ENCODE measurements at places on chromosomes 1 and 21.

- DNase-seq, result no peak
Measured at GRCh38 chr1:203346060-203346768, 4.7 kb downstream of the FMOD start.

GRCh38 chr1:170864876-170865538 is 70.3 kb upstream of the MROH9 start:
- DNase-seq, result no peak

GRCh38 chr1:194347200-194347599 is 1160.8 kb upstream of the B3GALT2 start:
- no peak for DNase-seq

- no peak for DNase-seq
Measured at GRCh38 chr1:53519421-53519820, 60.2 kb downstream of the DMRTB1 start.

Data from stimulated activated CD4-positive, alpha-beta T cell treated with anti-CD3 and anti-CD28 coated beads, Interleukin-15, amount 100 ng/mL, for 1 hour (primary cell).